T-helper 2 cell treated with Interferon-gamma antibody and Interleukin-4, amounts not matched to agents 100 ng/mL and 5 ng/mL, for 36 hours (primary cell): ENCODE measurements at places on chromosomes 3 and 15. TPM values are rescaled to one million over a fixed set of nuclear protein-coding genes. Genes with fewer than 3 reads are reported as not detected.

CCR9 gene
- total RNA-seq: not detected in 2 replicates

PODXL2 gene
- 2.2 and 2.9 TPM in 2 replicates for total RNA-seq

APOD gene
- total RNA-seq: 0.27 TPM in 1 of 2 replicates, not detected in the other

SLCO3A1 gene
- total RNA-seq: 47.1 and 50.3 TPM in 2 replicates

SHF gene
- 1.5 and 1.6 TPM in 2 replicates for total RNA-seq

PRR20G gene
- not detected in 2 replicates for total RNA-seq

PPIP5K1 gene
- 46.4 and 55.7 TPM in 2 replicates for total RNA-seq

TRPM1 gene
- total RNA-seq: not detected in 2 replicates

PLXNA1 gene
- 6.9 and 7.3 TPM in 2 replicates for total RNA-seq

CSTA gene
- total RNA-seq: not detected in 2 replicates

BCL2A1 gene
- total RNA-seq: 17.5 and 20.0 TPM in 2 replicates

LRTM1 gene
- not detected in 2 replicates for total RNA-seq

A4GNT gene
- not detected in 2 replicates for total RNA-seq

OR5H15 gene
- not detected in 2 replicates for total RNA-seq

ALG1L2 gene
- total RNA-seq: not detected in 2 replicates

SLCO2A1 gene
- total RNA-seq: not detected in 2 replicates

TMEM44 gene
- total RNA-seq: 6.9 and 7.3 TPM in 2 replicates

ERC2 gene
- total RNA-seq: 0.11 and 0.20 TPM in 2 replicates

DPPA2 gene
- not detected in 2 replicates for total RNA-seq

C15orf40 gene
- total RNA-seq: 25.3 and 30.4 TPM in 2 replicates
